NCI-H2081 (cell line): ENCODE measurements at places on chromosomes 1 and 21.
A peak's percentile ranks its signal among the peaks of the same experiment; 100 is the strongest.

GRCh38 chr21:38269576-38269936 lies 12.8 kb downstream of the KCNJ15 start:
- DNase-seq, result no peak

DNA sequence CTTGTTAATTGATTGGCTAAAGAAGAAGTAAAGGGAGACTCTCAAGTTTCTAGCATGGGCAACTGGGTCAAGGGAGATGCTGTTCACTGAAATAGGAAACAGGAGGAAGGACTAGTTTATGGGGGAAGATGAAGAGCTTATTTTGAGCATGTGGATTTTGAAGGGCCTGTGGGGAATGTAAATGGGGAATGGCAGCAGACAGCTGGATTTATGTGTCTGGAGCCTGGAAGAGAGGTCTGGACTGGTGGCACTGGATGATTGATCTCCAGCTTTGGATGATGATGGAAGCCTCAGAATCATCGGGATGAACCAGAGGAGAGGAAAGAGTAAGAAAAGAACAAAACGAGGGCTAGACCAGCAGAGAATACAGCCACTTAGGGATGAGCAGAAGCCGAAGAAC lies 54.9 kb upstream of the ENAH start:
- DNase-seq, result no peak

- no peak for DNase-seq
Observed at GRCh38 chr1:235416662-235417049, 49.4 kb downstream of the TBCE start.

- DNase-seq, result no peak
Observed at GRCh38 chr21:45827302-45827692, 154.3 kb upstream of the COL6A1 start.

- DNase-seq, result no peak
Observed at GRCh38 chr1:84773933-84774497, 83.8 kb upstream of the SSX2IP start.

DNA sequence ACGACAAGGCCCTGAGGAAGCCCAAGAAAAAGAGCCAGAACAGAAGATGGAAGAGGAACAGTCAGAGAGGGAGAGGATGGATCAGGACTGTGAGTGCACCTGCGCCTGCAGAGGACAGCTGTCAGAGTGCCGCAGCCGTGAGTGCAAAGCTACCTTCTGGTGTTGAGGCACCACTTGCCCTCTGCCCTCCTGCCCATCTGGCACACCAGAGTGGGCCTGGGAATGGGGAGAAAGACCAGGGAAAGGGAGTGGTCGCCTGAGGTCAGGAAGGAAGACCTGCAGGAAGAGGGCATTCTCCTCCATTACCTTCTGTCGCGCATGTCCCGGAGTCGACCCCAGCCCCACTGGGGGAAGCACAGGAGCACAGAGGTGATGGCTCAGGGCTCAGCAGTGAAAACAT lies 26.2 kb downstream of the VASH2 start:
- no peak for DNase-seq

GRCh38 chr21:46017148-46017547 lies 35.6 kb downstream of the COL6A1 start:
- no peak for DNase-seq

DNA sequence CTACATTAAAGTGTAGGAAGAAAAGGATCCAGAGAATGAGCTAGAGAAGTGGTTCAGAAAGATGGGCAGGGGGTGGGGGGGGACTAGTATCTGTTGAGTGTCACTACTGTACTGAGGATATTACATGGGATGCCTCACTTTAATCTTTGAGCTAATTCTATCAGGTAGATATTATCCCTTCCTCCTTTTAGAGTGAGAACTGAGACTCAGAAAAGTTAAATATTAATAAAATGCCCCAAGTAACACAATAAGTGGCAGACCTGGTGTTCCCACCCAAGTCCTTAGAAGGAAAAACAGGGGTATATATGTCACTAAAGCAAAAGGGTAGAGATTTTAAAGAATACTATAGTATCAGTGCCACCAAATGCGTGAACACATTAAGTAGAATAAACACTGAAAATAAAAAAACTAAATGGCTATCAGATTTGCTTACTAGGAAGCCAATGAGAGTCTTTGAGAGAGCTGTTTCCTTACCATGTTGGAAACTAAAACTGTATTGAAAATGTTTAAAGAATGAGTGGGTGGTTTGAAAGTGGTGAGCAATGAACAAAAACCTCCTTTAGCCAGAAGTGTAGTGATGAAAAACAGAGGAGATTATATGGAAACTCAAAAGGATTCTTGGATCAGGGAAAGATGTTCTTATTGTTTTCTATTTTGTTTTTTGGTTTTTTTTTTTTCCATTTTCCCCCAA lies 230.8 kb downstream of the BARHL2 start:
- no peak for DNase-seq

DNA sequence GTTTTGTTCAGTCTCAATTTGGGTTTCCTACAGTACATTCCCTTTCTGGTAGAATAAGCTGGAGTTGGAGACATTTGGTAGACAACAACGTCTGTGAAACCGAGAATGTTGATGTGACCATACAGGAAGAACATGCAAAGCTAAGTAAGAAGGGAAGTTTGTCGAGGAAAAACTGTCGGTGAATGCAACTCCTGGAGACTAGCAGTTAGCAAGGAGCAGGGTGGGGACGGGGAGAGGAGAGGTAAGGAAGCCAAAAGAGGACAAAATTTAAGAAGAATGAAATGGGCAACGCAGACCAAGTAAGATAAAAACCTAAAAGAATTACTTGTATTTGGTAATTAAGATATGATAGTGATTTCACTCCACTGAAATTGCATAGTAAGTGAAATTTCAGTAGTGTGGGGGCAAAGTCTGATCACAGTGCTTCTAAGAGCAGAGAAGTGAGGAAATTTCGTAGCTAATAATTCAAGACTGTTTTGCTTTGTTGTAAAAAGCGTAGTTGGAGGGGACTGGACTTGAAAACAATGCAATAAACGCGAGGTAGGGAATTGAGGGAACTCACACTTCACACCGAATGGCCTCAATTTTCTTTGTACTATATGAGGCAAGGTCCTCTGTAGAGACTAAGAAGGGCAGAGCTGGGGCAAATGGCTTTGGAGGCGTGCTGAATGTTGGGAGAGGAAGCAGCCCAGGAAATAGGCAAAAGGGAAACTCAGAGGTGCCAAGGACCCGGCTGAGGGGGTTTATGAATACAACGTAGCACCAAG lies 787 bp upstream of the GIPC2 start:
- DNase-seq, result no peak

GRCh38 chr1:205568135-205568468 lies 63.6 kb downstream of the CDK18 start:
- DNase-seq, result no peak

DNA sequence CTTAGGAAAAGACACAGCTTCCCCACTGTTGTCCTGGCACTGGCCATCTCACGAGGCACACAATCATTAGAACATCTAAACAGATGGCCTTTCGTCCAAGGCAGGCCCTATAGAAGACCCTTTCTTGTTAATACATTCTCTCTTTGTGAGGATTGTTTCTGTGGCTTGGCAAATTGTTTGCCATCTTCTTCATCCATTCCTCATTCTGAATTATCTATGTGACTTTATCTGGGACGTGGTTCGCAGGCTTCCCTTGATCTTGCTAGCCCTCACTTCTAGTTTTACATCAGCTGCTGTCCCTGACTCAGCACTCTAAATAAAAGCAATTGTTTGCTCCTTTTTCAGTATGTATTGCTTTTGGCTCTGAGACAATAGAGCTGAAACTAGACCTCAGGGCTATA lies 101.1 kb upstream of the ZC3H11B start:
- no peak for DNase-seq

GRCh38 chr1:23116921-23117699 lies 51.5 kb downstream of the LUZP1 start:
- DNase-seq, result no peak

- no peak for DNase-seq
Observed at GRCh38 chr1:116332451-116332850, 40.6 kb upstream of the ATP1A1 start.

- no peak for DNase-seq
Observed at GRCh38 chr1:26391450-26391849, 18.9 kb upstream of the ZNF683 start.

- peak; percentile 41 for DNase-seq
Observed at GRCh38 chr1:22317231-22317919, 134.3 kb upstream of the ZBTB40 start.

GRCh38 chr1:27886353-27886679 lies 14.0 kb downstream of the THEMIS2 start:
- no peak for DNase-seq

GRCh38 chr1:114485286-114485685 lies 25.7 kb downstream of the TRIM33 start:
- DNase-seq, result no peak

GRCh38 chr1:38789498-38790169 lies 69.9 kb downstream of the RRAGC start:
- DNase-seq, result peak; percentile 4

DNA sequence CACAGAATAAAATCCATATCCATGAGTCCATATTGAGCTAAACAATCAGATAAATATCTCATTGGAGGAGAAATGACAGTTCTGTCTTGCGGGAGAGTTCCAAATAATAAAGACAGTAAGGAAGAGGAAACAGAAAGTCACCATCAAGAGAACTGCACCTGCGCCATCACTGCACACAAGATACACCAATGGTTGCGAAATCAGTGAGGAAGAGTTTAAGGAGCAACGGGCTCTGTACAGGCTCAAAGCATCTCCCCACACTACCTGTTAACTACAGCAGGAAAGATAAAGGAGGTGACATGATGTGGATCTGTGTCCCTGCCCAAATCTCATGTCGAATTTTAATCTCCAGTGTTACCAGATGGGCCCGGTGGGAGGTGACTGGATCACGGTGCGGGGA lies 7.8 kb downstream of the C2CD2 start:
- no peak for DNase-seq

DNA sequence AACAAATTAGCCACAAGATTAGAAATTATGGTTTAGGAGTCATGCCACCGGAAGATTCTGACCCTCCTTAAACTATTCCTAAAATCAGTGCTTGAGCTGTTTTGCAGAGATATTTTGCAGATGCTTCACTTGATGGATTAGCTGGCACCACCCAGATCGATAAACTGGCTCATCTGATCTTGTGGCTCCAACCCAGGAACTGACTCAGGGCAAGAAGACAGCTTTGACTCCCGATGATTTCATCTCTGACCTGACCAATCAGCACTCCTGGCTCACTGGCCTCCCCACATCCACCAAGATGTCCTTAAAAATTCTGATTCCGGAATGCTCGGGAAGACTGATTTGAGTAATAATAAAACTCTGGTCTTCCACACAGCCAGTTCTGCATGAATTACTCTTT lies 221.6 kb downstream of the RHOU start:
- DNase-seq, result no peak

GRCh38 chr1:20574686-20575540 lies 14.0 kb upstream of the CDA start:
- DNase-seq, result peak; percentile 26

GRCh38 chr21:39441502-39442475 lies 3.8 kb downstream of the LCA5L start:
- DNase-seq, result peak; percentile 31
